Left cardiac atrium (tissue), 4 donors: ENCODE measurements at places on chromosomes 1 and 21. TPM values are rescaled to one million over a fixed set of nuclear protein-coding genes. Genes with fewer than 3 reads are reported as not detected.

DNA sequence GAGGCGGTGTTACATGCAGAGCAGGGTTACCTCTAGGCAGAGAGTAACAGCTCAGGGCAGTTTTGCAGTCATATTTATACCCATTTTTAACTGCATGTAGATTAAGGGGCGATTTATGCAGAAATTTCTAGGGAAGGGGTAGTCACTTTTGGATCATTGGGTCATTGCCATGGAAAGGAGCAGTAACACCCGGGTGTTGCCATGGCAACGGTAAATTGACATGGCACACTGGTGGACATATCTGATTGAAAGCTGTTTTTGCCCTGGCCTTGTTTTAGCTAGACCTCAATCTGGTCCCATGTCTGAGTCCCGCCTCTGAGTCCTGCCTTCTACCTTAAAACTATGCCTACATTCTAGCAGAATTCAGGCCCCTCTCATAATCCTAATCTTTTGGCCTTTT lies 11.8 kb upstream of the USP1 start:
- DNase-seq, result no peak

GRCh38 chr21:41667136-41667535 lies 99.7 kb downstream of the RIPK4 start:
- DNase-seq, result no peak

- no peak for DNase-seq
Observed at GRCh38 chr1:2999571-2999970, 21.7 kb upstream of the ACTRT2 start.

DNA sequence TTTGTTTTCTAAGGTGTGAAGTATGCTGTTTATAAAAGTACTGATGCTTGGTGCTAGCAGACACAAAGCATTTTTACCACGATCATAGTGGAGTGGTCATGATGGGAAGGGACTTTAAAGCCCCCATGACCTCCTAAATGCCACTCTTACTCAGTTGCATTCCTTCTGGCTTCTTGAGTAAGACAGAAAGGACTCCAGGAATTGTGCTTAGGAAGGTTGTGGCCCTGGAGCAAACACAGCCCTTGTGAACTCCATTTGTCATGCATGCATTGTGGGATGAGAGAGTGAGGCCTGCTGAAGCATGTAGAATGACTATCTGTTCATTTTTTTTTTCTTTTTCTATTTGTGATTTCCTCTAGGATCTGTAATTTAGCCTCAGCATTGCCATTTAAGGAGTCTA lies 34.2 kb downstream of the AK5 start:
- DNase-seq, result no peak

- peak; percentile 91 for DNase-seq
Observed at GRCh38 chr1:179877586-179878265, at the start of gene TOR1AIP2. Gene TOR1AIP2, minus strand, starts transcription at chr1:179877803. Its CDS starts 25,138 bp downstream, at chr1:179852665.

- DNase-seq, result no peak
Observed at GRCh38 chr1:43366601-43367025, 1.2 kb downstream of the ELOVL1 start.

Gene PLEKHN1
- 0.38 TPM for total RNA-seq

Gene CHODL
- 0.16 TPM for total RNA-seq

DNA sequence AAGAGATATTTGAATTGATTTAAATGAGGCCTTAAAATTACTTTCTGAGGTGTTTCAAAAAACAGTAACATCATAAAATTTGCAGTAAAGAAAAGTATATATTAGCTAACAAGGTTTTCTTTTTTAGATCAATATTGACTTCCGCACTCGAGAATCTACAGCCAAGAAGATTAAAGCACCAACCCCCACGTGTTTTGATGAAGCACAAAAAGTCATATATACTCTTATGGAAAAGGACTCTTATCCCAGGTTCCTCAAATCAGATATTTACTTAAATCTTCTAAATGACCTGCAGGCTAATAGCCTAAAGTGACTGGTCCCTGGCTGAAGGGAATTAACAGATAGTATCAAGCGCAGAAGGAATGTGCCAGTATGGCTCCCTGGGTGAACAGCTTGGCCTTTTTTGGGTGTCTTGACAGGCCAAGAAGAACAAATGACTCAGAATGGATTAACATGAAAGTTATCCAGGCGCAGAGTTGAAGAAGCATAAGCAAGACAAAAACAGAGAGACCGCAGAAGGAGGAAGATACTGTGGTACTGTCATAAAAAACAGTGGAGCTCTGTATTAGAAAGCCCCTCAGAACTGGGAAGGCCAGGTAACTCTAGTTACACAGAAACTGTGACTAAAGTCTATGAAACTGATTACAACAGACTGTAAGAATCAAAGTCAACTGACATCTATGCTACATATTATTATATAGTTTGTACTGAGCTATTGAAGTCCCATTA lies 3.6 kb downstream of the RGS1 start:
- no peak for DNase-seq

Gene NBPF10
- total RNA-seq, result 1.2 TPM

DNA sequence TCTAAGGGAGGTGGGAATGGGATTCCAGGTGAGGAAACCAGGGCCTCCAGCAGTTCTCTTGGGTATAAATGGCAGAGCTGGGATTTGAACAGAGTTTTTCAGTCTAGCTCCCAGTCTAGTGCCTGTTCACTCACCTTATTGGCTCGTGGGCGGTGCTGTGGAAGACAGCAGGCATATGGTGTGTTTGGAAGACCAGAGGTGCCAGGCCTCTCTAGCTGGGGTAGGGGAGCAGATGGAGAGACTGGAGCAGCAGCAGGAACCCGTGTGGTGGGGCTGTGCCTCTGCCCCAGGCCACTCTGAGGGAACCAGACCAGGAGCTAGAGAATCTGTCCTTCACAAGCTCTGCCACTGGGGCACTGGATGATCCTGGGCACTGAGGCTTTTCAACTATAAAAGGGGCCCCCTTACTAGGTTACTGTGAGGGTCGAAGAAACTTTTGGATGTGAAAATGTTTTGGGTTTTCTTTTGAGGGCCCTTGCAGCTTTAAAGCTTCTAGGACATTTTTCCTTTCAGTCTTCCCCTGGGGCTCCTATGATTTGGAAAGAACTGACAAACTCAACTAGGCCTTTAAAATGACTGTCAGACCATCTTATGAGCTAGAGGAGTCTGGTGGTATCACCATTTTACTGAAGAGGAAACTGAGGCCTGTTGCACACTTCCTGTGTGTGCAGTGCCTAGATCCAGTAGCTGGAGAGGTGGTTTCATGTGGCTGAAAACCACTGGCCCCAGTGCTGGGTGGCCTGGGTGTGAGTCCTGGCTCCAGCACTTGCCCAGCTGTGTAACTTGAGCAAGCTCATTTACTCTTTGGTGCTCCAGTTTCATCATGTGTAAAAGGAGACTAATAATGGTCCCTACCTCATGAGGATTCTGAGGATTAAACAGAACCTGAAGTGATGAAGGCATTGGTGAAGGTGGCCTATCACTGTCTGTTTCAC lies 6.1 kb downstream of the DMRTB1 start:
- DNase-seq, result no peak

DNA sequence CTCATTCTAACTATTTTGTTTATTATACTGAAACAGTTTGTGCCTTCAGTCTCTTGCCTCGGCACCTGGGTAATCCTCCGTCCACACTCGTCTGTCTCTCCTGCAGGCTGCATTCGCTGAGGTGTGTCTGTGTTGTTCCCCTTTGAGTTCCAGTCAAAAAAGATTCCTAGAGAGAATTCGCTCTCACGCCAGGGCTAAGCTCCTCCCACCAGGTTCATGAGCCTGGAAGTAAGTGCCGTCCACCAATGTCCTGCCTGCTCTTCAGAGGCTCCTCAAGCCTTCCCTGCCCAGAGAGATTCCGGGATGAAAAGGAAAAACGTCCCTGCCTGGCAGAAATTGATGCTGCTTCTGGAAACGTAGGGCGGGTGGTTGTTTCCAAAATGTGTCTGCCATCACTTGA lies 12.9 kb downstream of the KIAA2013 start:
- no peak for DNase-seq

- no peak for DNase-seq
Observed at GRCh38 chr1:44646261-44647110, 27.8 kb downstream of the TMEM53 start.

GRCh38 chr1:15215116-15215515 lies 31.9 kb upstream of the FHAD1 start:
- no peak for DNase-seq

Gene FCAMR
- total RNA-seq, result not detected

GRCh38 chr21:31999810-32000468 lies 127.1 kb downstream of the HUNK start:
- no peak for DNase-seq

Gene SV2A
- total RNA-seq, result 1.5 TPM
